Anterior cingulate cortex (tissue), 58 donors: ENCODE measurements at places on chromosomes 16 and 17.

DNA sequence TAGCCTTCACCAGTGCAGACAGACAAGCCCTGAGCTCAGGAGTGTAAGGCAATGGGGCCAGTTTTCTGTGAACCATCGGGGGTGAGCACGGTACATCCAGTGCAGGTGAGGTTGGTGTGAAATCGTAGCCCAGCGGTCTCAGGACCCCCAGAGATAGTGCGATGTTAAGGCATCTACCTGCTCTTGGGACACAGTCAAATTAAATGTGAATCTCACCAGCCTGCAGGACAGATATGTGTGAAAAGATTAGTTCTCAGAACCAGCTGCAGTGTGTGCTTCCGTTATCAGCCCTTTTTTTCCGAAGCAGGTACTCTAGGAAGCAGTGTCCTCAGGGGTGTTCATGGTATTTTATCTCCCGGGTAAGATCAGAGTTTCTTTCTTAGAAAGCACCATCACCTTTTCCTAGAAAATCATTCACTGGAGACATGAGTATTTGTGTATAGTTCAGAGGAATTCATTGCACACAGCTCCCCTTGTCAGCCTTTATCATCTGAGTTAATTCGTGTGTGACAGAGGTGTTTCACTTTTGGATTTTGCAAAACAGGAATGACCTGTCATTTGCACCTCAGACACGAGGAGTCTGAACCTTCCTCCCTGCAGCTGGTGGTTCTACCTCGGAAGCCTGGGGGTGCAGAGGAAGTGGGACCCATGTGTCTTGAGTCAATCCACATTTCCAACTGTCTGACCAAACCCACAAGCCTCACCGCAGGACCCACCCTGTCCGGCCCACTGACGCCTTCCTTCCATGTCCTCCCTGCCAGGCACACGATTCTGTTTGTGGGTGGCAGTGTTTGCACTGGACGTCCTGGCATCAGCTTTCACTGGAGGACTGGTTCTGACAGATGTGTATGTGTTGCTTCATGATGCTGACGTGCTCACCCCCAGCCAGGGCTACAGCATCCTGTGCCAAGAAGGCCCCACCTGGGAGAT lies 107.8 kb downstream of the CLEC16A start:
- DNase-seq = no peak

GRCh38 chr16:88453611-88454522 lies 787 bp downstream of the ZFPM1 start:
- no peak for DNase-seq

DNA sequence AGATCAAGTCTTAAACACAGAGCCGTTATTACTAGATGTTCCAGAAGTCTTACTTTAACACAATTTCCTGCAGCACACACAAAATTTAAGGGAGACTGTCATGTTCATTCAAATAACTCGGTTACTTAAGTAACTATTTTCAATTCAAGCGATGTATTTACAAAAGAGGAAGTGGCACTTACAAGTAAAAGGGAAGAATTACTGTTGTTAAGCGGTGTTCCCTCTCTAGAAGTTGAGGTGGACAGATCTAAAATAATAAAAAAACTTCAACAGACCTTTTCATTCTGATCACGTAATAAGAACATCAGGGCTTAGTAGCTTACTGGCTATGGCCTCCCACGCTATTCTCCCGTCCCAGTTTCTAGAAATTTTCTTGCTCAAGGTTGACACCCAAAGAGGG lies 26.2 kb upstream of the TXNDC11 start:
- DNase-seq = no peak

- DNase-seq = no peak
These were observed 174.6 kb downstream of the TOX3 start for GRCh38 chr16:52372313-52372712.

DNA sequence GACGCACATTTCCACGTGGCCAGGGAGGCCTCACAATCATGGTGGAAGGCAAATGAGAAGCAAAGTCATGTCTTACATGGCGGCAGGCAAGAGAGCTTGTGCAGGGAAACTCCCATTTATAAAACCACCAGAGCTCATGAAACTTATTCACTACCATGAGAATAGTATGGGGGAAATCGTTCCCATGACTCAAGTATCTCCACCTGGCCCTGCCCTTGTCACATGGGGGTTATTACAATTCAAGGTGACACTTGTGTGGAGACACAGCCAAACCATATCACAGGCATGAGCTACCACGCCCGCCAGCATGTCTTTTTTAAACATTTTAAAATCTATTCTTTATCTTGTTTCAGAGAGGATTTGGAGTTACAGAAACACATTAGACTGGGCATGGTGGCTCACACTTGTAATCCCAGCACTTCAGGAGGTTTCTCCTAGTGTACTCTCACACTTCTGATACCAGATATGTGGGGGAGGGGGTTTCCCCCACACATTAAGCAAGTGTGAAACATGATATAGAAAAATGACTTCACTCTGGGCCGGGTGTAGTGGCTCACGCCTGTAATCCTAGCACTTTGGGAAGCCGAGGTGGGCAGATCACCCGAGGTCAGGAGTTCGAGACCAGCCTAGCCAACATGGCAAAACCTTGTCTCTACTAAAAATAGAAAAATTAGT lies 5.6 kb upstream of the ATMIN start:
- no peak for DNase-seq

DNA sequence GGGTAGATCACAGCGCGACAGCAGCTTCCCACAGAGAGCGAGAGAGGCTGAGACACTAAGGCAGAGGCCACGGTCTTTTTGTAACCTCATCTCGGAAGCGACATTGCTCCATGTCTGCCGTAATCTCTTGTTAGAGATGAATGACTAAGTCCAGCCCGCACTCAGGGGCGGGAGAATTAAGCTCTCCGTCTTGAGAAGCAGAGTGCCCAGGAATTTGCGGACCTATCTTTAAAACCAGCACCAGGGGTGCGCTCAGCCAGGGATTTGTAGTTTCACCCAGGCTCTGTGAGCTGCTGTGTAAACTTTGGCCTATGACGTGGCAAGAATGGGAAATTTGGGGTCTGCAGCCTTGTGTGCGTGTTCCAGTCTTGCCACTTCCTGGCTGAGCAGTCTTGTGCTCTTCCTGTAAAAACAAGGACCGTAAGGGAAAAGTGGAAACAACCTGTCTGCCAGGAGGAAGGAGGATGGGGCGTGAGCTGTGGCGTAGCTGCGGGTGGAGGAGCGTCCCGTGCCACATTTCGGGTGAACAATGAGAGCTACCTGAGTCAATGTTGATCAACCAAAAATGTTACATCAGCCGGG lies 16.0 kb upstream of the JPH3 start:
- no peak for DNase-seq

GRCh38 chr16:11896486-11897176 lies 19.1 kb downstream of the GSPT1 start:
- no peak for DNase-seq

DNA sequence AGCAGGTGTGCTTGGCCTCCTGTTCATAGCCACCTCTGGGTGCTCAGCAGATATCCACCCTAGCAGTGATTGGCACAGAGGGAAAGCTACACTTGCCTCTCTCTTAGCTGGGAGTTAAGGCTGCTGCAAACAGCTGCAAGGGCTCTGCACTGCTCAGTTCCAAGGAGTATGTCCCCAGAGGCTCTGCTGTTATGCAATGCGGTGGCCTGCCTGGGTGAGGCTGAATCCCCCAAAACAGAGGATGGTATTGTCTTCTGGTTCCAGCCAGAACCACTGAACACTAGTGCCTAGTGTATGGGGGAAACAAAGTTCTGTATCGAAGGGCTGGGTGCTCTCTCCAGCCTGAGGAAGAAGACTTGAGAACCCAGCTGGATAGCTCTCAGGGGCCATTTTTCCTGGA lies 16.8 kb downstream of the TMEM94 start:
- DNase-seq = no peak

GRCh38 chr16:426115-426905 lies 861 bp downstream of the RAB11FIP3 start:
- DNase-seq = no peak

DNA sequence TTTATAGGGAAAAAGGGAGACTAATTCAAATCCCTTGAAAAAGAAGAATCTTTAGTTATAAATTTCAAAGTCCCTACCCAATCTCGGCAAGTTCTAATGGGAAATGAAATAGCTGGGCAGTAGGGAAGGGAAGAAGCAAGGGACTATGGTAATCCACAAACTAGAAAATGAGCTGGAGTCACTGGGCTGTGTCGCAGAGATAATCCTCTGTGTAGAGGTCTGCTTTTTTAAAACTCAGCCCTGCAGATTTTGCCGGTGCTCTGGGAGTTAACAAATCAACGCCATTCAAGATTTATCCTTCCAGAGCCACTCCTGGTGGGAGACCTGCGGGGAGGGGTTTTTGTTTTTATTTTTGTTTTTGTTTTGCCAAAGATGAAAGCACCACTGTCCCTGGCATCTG lies 20.8 kb downstream of the SNX11 start:
- DNase-seq = no peak

GRCh38 chr17:27944546-27945332 lies 51.6 kb upstream of the LYRM9 start:
- no peak for DNase-seq

DNA sequence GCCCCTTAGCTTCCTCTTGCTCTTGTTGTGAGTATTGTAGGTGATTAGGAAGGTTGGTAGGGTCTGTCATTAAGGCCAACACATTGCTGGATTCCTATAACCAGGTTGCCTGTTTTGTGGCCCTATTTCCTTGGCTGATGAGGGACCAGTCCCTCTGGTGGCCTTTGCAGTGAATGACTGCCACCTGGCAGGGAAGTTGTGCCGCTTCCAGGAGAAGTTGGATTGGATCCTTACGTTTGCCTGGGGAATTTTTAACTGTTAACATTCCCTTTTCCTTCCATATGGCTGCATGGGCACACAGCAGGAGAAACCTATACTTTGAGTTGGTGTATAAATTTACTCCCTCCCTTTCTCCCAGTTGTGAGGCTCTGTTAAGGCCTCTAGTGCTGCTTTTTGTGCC lies 32.4 kb downstream of the LCMT1 start:
- no peak for DNase-seq

- DNase-seq = no peak
These were observed 43.5 kb downstream of the MARF1 start for GRCh38 chr16:15599303-15600070.

GRCh38 chr16:73064212-73064993 lies 16.5 kb upstream of the ZFHX3 start:
- DNase-seq = no peak

GRCh38 chr17:68458260-68459036 lies 1.2 kb upstream of the WIPI1 start:
- no peak for DNase-seq

DNA sequence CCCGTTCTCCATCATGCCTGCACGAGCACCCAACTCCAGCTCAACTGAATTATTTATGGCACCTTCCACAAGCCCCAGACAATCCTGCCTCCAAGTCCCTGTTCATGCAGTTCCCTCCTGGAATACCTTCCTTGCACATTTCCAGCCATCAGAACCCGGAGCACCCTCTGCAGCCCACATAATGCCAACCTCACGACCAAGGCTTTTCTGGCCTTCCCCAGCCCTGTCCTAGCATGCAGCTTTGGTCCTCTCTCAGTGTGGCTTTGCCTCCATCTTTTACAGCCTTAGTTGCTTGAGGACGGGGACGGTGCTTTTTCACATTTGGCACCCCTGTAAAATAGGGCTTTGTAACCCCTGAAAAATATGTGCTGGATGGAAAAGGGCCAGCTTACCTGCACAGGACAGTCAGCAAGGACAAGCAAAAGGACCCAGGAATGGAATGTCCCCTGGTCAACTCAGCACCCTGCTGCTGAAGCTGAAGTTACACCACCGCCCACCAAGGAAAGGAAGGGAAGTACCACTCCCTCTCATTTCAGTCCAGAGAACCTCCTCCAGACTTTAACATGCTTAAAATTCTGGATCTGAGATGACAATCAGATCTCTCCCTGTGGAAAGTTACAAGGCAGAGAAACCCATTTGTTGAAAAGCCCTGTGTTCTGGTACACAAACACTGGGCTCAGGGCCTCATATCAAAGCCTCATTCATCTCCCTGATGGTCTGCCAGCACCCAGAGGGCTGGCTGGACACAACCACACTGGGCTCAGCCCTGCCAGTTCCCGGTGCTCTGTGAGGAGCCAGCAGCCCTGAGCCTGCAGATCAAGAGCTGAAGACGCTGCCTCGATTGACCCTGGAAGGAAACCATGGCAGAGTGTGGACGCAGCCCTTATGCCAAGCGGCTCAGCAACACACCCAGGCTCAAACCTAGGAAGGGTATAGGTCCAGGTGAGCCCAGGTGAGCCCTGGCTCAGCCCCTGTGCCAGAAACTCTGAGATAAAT lies 2.9 kb downstream of the SLC39A11 start:
- DNase-seq = peak; percentile 65

DNA sequence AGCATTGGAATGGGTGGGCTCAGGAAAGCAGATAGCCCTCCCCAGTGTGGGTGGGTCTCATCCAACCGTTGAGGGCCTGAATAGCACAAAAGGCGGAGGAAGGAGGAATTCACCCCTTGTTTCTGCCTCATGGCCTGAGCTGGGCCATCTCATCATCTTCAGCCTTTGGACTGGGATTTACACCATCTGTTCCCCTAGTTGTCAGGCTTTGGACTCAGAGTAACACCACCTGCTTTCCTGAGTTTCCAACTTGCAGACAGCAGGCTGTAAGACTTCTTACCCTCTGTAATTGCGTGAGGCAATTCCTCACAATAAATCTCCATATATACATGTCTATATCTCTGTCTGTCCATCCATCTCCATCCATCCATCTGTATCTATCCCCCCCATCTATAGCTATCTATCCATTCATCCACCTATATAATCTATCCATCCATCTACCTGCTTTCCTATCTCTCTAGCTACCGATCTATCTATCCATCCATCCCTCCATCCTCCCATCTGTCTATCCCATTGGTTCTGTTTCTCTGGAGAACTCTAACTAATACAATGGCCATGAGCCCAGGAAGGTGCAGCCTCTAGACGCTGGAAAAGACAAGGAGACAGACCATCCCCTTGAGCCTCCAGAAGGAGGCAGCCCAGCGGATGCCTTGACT lies 21.3 kb downstream of the DNAH17 start:
- no peak for DNase-seq

GRCh38 chr16:89525146-89525913 lies 17.1 kb downstream of the SPG7 start:
- DNase-seq = no peak

- DNase-seq = no peak
These were observed 22.6 kb upstream of the ITGA3 start for GRCh38 chr17:50033316-50033715.

GRCh38 chr16:25018972-25019617 lies 3.9 kb upstream of the ARHGAP17 start:
- DNase-seq = no peak

- no peak for DNase-seq
These were observed 70.1 kb downstream of the KCNJ2 start for GRCh38 chr17:70239391-70239826.

DNA sequence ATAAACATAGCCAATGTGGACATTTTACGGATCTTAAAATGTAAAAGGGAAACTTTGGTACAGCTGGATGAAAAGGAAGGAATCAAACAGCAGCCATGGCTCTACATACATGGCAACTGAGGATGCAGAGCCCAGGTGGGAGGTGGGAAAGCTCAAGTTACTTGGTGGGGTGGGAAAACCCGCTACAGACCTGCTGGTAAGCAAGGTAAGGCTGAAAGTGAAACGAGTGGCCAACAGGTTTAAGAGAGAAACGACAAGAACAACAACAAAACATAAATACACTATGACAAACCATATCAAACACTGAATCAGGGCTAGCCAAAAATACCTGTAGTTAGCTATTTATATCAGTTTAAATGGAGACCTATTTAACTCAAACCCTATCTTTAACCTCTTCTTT lies 185.3 kb downstream of the CEP112 start:
- DNase-seq = no peak
